ENCODE measurements at places on chromosomes 12 and 14. TPM values are rescaled to one million over a fixed set of nuclear protein-coding genes. Genes with fewer than 3 reads are reported as not detected.

GRCh38 chr12:56679883-56680575, 8.1 kb downstream of the PTGES3 start:
- no peak for DNase-seq

The DHRS2 gene
- 19.6 TPM for total RNA-seq

GRCh38 chr12:14410177-14410576, 44.7 kb downstream of the ATF7IP start:
- DNase-seq, result no peak

GRCh38 chr14:34433957-34434356, 28.1 kb downstream of the SPTSSA start:
- DNase-seq, result no peak

- DNase-seq, result no peak
These were observed 843.4 kb upstream of the FLRT2 start for GRCh38 chr14:84686550-84686949.

DNA sequence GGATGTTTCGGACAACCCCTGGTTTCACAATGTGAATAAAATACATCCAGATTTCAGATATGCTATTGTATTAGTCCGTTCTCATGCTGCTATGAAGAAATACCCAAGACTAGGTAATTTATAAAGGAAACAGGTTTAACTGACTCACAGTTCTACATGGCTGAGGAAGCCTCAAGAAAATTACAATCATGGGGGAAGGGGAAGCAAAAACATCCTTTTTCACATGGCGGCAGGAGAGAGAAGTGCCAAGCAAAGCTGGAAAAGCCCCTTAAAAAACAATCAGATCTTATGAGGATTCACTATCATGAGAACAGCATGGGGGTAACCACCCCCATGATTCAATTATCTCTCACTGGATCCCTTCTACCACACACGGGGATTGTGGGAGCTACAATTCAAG, 451.7 kb downstream of the MDGA2 start:
- DNase-seq, result no peak

- DNase-seq, result no peak
These were observed 315.7 kb downstream of the NAV3 start for GRCh38 chr12:78146365-78146772.

DNA sequence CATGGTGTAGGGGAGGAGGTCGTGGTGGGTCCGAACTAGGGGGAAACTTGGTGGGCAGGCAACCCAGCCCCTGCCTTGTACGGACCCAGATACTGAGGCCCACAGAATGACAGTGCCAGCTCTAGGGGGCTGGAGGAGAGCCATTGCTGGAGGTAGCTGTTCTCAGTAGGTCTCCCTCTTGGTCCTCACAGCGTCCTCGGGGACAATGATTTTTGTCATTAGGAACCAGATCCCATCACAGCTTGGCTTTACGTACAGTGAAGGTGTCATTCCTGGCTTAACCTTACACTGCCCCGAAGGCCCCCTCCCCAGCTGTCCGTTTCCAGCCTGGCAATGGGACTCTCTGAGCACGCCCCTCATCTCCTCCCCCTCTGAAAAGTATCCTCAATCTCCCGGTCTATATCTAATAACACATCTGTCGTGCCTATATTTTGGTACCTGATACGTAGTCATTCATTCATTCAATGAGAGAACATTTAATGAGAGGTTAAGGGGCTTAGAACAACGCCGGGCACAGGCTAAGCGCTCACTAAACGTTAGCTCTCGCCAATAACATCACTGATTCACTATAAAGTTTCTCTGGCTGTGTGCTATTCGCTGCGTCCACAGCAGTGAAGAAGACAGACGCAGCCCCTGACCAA, 597 bp upstream of the DYNC1H1 start:
- no peak for DNase-seq

GRCh38 chr12:124328116-124328515, 33.2 kb downstream of the RFLNA start:
- DNase-seq, result peak; percentile 57

- no peak for DNase-seq
These were observed 408.2 kb downstream of the GXYLT1 start for GRCh38 chr12:41736436-41736835.

DNA sequence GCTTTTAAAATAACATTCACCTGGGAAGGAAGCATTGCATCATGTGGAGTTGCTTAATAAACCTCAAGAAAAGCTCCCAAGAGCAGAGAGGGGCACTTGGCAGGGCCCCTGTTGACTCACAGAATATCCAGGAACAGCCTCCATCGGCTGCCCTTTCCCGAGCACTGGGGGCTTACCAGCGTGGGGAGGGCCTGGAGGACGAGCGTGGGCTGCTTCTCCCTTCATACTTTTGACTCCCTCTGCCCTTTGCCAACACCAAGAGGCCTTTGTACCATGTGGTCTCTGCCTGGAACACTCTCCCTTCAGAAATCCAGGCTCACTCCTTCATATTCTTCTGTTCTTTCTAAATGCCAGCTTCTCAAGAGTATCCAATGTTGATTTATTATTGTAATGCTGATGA, 492.1 kb upstream of the TMEM132C start:
- no peak for DNase-seq

DNA sequence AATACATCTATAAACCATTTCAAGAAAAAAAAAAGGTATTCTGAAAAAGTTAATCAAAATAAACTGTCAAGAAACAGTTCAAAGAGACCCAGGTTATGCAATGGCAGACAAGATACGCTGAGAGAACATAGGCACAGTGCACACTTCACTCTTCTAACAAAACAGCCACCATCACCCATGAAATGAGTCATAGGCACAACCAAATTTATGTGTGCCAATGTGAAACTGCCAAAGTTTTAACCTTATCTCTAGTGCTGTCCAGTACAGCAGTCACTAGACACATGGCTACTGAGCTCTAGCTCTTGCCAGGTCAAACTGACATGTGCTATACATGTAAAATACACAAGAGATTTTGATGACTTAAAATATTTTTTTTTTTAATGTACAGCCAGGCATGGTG, 1.4 kb downstream of the CEP128 start:
- no peak for DNase-seq

- DNase-seq, result no peak
These were observed 253.4 kb downstream of the PAX9 start for GRCh38 chr14:36915081-36915480.

The MANSC4 gene
- total RNA-seq, result not detected

GRCh38 chr14:53027562-53027961, 76.7 kb upstream of the FERMT2 start:
- no peak for DNase-seq

- no peak for DNase-seq
These were observed 85.1 kb downstream of the ACACB start for GRCh38 chr12:109201496-109201885.

The KRT83 gene
- not detected for total RNA-seq

GRCh38 chr14:58801086-58801485, 163.3 kb downstream of the DACT1 start:
- DNase-seq, result no peak

The SMIM41 gene
- total RNA-seq, result 5.8 TPM

GRCh38 chr12:50599366-50600095, 94.7 kb downstream of the DIP2B start:
- no peak for DNase-seq

GRCh38 chr12:71415336-71416231, 24.0 kb upstream of the LGR5 start:
- peak; percentile 78 for DNase-seq

The ABCC9 gene
- 39.3 TPM for total RNA-seq

- DNase-seq, result no peak
These were observed 3.3 kb downstream of the PRICKLE1 start for GRCh38 chr12:42586268-42586667.

The NELL2 gene
- total RNA-seq, result 133 TPM

The FAM181A gene
- total RNA-seq, result not detected

The ADAMTS20 gene
- not detected for total RNA-seq

DNA sequence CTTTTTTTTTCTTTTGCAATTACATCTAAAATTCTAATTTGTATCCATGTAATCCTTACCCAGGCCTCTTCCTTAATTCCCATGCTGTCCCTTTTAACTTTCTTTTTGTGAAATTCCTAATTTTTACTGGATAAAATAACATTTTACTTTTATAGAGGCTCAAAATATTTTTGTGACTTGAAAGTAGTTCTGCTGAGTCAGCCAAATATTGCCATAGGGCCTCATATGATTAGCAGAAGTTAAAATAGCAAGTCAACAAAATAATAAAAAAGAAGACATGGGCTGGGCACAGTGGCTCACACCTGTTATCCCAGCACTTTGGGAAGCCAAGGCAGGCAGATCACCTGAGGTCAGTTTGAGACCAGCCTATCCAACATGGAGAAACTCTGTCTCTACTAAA, 2.0 kb downstream of the C3AR1 start:
- DNase-seq, result no peak

- no peak for DNase-seq
These were observed 95.0 kb downstream of the LMNTD1 start for GRCh38 chr12:25458047-25458552.

DNA sequence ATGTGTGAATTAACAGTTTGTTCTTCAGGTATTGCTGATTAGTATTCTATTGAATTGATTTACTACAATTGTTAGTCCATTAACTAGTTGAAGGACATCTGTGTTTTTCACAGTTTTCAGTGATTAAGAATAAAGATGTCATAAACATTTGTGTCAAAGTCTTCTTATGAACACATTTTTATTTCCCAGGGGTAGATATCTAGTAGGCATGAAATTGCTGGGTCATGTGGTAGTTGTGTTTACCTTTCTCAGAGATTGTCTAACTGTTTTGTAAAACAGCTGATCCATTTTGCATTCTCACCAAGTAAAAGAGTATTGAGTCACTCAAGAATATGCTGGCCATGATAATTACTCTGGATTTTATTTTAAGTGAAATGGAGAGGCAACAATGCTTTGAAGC, 1145.3 kb downstream of the FSCB start:
- no peak for DNase-seq

DNA sequence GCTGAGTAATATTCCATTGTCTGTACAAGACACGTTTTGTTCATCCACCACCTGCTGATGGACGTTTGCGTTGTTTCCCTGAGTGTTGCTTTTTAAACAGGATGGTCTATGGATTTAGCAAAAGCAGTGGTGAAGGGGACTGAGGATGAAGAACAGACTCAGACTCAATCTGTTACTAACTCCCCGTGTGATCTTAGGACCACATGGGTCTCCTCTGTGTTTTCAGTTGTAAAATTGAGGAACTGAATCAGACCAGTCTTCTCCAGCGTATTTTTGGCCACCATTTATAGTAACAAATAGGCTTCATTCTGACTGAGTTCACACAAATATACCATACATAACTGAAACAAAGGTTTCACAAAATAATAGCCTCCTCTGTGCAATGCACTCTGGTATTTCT, 85.6 kb downstream of the FOXN3 start:
- DNase-seq, result no peak

- DNase-seq, result no peak
These were observed 64.8 kb downstream of the DAD1 start for GRCh38 chr14:22524115-22524783.

DNA sequence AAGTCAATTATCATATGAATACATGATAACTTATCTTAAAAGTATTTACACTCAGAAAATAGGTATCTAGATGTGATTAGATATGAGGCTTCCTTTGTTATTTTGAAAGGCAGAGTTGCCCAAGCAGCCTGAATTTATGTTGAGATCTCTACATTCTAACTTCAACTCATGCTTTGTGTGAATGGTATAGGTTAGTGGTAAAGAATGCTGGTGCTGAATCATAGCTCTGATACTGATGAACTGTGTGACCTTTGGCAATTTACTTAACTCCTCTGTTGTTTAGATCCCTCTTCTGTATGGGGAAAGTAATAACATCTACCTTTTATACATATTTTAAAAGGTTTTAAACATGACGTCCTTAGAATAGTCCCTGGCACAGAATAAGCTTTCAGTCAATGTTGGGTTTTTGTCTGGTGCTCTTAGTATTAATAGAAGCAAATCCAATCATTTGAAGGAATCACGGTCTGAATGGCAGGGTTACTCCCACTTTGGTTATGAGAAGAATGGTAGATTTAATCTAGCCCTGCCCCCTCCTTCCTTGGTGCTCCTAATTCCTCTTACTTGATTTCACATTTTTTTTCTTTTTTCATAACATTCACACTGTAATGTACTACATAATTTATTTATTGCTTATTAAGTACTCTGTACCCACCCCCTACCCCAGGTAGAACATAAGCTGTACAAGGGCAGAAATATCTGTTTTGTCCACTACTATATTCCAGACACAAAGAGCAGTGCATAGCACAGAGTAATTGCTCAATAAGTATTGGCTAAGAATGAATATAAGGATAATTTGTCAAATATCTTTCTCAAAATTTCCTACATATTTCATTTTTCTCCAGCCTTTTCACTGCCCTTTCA, 203.3 kb upstream of the KRR1 start:
- no peak for DNase-seq
